Activated T-cell treated with anti-CD3 and anti-CD28 coated beads, Interleukin-2, amount 50 U/mL, for 72 hours (primary cell): ENCODE measurements at places on chromosomes 5 and 9.

GRCh38 chr9:118438810-118439209 is 734.6 kb downstream of the TLR4 start:
- DNase-seq = no peak

DNA sequence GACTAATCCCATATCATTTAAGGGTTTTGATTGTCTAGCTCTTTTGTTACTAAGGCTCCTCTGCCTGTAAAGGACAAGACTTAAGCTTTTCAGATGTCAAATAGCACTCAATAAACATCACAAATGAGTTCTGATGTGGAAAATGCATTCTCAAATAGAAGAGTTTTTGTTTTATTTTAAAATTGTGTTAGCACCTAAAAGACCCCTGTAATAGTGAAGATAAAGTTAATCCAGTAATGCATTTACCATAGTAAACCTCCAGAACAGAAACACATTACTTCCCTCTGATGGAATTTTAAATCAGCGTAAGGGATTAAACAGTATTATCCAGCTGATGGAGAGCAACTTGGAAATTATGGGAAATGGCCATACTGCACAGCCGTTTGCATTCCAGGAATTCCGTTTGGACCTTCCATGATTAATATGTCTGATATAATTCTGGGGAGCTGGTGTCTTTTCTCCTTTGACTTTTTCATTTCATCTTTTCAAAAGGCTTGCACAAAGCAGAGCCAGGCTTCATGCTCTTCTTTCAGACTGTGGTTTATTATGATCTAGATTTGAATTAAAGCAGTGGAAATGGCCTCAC is 105.6 kb downstream of the PPP2R2B start:
- DNase-seq = no peak

DNA sequence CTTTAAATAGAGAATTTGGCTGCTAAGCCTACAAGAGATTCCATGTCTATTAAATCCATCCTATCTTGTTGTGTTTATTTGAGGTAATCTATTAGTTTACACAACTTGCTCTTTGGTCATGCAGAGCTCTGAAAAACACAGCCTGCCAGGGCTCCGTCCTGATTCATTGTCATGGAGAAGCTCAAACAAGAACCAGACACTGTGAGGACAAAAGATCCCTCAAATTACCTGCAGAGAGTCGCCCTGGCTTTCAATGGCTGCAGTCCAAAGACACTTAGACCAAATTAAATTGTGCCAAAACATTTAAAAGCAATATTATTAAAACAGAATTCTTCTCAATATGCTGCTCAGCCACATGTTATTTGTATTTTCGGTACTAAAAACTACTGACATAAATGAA is 60.1 kb downstream of the CDH18 start:
- DNase-seq = no peak

DNA sequence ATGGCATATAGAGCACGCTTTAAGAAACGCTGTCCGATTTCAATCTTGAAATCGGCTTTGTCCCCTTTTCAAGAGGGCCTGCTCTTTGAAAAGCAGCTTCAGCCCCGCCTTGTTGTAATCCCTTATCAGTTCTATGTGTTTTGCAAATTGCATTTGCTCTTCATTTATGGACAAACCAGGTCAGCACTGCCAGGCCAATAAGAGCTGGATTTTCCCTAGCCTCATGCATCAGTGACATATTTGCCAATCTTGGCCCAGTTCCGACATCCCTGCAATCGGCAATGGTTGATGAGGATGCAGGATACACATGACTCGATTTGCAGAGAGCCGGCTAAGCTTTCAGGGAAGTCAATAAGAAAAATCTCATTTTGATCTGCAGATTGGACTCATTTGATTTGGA is 529.1 kb upstream of the CLINT1 start:
- no peak for DNase-seq

DNA sequence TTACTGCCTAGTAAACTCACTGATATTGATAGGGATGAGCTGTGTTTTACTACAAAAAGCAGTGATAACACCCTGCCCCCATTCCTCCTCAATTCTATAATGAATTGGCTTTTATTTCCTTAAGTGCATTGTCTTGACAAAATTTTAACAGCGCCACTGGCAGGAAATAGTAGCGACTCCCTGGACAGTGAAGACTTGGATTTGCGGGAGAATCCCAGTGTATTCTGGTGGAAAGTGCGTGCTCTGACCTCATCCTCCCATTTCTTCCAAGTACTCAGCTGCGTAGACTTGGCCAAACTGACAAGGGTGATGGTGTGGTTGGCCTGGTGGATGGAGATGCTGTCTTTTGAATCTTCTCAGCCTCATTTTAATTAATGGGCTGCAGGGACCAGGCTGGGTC is 5.3 kb downstream of the TRIO start:
- DNase-seq = no peak

DNA sequence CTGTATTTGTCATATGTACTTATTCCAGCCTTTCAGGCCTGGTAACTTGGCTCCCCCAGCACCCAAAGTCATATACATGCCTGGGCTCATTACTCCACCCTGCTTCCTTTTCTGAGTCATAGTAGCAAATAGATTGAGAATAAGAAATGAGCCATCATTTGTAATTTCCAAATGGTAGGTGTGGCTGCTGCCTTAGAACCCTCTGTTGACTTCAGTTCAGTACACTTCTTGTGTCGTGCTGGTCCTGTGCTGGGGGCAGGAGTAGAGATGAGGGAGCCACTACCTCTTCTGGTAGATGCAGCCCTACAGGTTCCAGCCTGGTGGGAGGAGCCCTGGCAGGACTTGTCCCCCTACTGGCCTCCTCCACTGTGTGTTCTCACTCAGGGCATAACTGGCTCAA is 11.1 kb downstream of the GM2A start:
- DNase-seq = peak; percentile 45

- no peak for DNase-seq
Observed at GRCh38 chr5:133147815-133148567, 96.2 kb downstream of the HSPA4 start.

GRCh38 chr5:142674531-142675469 is 11.1 kb downstream of the FGF1 start:
- no peak for DNase-seq

DNA sequence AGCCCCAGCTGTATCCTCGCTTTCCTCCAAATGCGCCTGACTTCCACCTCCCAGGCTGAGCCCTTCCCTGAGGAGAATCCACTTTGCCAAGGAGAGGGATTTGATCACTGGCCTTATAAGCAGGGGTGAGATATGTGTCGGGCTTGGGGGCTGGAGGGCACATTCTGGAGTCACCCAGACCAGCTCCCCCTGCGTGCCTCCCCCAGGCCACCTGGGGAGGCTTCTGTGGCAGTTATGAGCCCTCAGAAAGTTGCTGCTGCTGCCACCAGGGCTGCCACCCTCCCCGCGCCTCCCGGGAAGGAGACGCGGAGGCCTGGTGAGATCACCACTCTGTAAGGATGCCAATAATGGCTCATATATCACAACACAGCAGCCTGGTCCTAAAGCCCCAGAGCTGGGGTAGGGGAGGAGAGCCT is 211.5 kb downstream of the PAPPA start:
- DNase-seq = no peak

GRCh38 chr5:139385061-139386049 is 2.3 kb upstream of the SLC23A1 start:
- no peak for DNase-seq

DNA sequence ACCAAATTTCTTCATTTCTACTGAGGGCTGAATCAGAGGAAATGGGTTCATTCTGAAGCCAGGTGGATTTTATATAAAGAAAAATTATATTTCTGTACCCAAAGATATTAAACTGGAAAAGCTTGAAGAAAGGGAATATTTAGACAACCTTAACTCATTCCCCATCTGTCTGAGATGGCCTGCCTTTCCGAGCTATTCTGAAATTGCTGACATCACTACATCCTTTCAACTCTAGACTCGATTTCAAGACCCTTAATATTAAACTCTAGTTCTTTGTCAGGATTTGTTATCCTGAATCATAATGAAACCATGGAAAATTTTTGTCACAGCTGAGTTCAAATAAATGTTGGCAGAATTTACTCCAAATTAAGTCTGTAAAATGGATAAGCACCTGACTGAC is 818.5 kb upstream of the SEMA6A start:
- no peak for DNase-seq

- no peak for DNase-seq
Observed at GRCh38 chr5:133006653-133007052, 19.7 kb downstream of the ZCCHC10 start.

- no peak for DNase-seq
Observed at GRCh38 chr5:43376496-43377140, 35.6 kb downstream of the CCL28 start.

GRCh38 chr5:122473138-122473843 is 161.3 kb downstream of the SNCAIP start:
- no peak for DNase-seq

DNA sequence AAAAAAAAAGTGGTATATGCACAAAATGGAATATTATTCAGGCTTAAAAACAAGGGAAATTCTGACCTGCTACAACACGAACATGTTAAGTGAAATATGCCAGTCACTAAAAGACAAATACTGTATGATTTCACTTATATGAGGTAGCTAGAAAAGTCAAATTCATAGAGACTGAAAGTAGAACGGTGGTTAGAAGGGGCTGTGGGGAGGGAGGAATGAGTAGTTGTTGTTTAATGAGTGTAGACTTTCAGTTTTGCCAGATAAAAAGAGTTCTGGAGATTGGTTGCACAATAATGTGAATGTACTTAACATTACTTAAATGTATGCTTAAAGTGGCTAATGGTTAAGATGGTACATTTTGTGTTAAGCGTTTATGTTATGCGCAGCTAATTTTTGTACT is 79.5 kb upstream of the IL12B start:
- DNase-seq = peak; percentile 54

- no peak for DNase-seq
Observed at GRCh38 chr5:164351245-164351834, 845.9 kb downstream of the MAT2B start.

DNA sequence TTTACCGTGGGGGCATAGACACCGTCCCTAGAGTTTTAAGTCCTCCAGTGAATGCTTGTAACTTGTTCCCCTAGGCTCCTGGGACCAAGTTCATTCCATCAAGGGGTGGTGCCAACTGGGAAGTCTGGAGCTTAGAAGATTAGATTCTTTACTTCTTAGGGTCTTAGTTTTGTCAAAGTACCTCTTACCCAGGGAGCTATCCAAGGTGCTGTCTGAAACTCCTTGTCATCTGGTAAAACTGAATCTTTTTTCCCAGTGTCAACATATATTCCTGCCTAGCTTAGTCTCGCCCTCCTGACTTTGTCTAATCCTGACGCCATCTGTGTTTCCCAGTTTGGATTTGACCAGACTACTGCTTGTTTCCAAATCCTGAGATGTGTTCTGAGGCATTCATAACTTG is 41.6 kb downstream of the MAMDC2 start:
- no peak for DNase-seq

DNA sequence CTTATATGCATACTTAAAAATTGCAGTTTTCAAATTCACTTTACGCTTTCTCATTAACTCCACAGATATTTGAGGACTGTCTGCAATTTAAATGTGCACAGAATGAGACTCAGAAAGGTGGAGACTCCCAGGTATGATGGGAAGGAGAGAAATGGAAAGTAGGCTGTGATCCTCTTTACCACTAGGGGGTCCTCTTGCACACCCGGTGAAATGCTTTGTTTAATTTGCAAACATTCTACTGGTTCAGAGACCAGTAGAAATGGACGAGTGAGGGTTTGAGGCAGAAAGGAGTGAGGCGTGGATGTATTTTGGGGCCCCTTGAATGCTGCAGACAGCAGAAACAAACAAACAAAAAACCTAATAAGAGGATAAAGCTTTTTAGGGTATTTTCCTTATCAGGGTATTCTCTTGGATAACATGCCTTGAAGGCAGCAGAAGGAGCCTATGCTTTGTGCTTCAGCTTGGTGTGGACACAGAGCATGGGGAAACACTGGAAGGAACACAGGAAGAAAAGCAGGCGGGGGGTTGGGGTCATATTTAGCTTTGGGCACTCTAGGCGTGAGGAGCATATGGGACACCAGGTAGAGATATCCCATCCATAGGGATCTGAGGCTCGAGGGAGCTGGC is 410.1 kb downstream of the DMRT2 start:
- no peak for DNase-seq

DNA sequence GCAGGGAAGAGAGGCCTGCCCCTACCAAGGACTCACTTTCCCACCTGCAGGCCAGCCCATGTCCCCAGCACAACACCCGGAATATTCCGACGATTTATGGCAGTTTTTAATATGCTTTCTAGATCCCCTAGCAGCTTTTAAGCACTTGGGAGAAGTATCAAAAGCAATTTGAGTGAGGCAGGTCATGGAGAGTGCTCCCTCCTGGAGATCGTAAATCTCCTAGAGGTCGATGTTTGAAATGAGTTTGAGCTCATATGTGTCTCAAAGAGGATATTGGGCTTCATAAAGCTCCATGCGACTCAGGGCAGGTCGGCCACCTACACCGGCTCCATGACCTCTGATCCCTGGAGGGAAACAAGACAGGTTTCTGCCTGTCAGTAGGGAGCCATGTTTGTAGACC is 27.3 kb downstream of the CFAP90 start:
- no peak for DNase-seq

DNA sequence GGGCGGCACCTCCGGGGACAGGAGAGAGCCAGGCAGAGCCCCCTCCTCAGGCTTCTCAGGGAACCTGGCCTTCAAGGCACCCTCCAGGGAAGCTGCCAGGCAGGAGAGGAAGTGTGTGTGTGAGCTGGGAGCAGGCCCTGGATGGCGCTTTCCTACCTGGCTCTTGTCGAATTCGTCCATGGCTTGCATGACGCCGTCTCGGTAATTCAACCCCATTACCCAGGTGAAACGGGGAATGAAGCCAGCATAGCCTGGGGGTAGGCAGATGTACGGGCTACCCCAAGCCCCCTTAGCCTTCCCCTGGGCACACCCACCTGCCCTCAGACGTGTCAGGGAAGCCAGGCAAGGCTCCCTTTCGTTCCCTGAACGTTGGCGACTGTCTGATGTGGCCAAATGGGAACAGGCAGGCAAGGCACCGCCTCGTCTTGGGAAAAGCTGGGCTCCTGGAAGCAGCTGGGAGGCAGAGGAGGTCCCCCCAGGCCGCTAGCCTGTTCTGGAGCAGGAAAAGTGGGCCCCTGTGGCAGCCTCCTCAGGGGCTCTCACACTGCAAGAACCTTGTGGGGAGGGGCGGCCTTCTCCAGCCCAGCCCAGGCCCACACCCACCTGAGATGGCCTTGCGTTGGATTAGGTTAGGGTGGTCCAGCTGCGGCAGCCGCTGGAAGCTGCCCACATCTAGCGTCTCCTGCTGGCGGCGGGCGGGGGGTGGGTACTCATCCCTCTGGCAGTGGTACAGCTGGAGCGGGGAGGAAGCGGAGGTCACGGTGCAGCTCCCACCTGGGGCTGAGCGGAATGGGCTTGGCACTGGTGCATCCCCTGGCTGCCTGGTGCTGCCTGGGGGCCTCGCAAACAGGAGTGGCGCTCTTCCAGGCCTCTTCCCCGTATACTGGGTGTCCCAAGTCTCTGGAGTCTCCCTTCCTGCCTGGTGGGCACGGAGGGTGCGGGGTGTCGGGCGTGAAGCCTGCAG is 3.7 kb downstream of the TUBB4B start:
- DNase-seq = no peak

DNA sequence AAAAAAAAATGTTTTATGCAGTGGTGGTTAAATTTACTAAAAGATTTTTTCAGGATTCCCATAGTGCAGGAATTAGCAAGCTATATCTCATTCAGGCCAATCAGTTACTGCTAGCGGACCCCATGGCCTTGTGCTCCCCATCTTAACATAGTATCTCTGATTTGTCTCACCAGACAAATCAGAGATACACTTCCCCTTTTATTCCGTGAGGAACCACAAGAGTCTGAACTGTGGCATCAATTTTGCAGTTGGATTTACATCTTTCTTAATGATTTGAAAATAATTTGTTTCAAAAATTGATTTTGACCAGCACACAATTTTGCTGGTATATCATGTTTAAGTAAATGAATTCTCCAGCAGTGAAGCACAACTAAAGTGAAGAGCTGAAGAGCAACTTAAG is 17.9 kb downstream of the ITGA1 start:
- DNase-seq = no peak
